ENCODE measurements at places on chromosomes 7 and 10.
A peak's percentile ranks its signal among the peaks of the same experiment; 100 is the strongest.

DNA sequence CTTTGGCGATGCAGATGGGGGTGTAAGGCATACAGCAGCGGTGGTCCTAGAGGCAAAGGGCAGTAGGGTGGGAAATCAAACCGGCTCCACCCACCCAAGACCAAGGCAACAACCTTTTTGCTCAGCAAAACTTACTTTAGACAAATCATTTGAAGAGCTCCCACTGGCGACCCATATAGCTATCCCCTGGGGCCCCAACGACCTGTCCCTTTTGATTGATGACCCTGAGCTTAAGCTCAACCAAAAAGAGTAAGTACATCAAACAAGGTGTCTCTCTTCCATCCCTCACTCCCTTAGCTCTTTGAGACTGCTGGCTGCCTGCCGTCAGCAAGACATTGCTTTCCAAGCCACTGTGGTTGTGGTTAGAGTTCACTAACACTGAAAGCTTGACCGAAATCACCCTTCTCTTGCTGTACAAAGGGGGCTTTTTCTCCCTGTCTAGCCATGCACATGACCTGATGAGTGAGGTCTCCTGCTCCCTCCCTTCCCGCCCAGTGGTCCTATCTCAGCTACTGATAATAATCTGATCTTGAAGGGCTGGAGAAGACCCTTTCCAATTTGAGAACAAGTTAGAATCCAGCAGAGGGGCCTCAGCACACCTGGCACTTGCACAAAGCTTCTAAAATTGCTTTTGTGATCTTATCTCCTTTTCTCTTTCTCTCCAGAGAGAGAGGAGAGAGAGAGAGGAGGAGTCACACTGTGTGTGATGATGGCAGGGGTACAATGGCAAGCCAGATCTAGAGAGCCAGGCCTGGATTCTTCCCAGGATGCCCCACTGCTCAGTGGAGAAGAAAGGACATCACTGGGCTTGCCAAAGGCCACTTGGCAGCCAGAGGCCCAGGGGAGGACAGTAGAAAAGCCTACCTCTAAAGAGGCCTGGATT lies 42.2 kb downstream of the XPNPEP1 start:
- no peak for DNase-seq

- DNase-seq, result no peak
These were observed 670.1 kb downstream of the REEP3 start for GRCh38 chr10:64191286-64191685.

GRCh38 chr10:93701866-93702209 lies 554 bp downstream of the FRA10AC1 start:
- DNase-seq, result no peak

DNA sequence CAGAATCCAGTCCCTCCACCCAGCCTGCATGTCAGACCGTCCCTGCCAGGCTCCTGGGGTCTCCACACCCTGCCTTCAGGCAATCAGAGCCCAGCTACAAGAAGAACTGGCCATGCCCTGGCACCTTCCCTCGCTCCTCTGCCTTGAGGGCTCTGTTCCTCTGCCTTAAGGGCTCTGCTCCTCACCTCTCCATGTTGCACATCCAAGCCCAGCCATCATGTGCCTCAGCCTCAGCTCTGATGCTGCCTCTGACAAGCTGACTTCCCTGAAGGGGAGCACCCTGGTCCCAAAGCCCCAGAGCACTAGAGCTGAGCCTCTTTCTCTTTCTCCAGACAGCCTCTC lies 50.3 kb upstream of the ANTXRL start:
- no peak for DNase-seq

DNA sequence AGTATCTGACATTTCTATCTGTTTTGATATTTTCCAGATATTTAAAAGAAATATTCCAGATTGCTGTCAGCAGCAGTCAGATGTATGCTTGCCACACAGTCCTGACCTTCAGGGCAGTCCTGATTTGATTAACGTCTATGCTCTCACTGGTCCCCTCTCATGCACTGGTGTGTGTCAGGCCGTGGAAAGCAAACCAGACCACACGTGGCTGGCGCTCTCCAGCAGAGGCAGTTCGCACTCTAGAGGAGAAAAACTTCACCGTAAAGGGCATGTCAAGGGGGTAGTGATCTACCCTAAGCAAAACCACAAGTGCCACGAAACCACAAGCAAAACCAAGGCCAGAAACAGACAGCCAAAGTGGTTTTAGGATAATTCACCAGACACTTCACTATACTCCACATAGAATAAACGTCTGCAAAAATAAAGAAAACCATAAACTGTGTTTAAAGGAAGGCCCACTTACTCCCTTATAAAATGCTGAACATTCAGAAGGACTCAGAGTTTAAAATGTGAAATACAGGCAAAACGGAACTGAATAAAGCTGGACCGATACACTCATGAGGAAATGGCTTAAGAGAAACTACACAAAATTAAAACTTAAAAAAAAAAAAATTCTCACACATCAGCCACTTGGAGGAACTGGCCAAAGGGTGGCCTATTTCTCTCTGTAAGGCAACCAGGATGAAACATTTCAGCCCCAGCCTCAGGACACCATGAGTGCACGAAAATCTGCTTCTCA lies 26.4 kb downstream of the PARP12 start:
- DNase-seq, result peak; percentile 26

GRCh38 chr10:131044379-131045111 lies 267.0 kb downstream of the TCERG1L start:
- no peak for DNase-seq

DNA sequence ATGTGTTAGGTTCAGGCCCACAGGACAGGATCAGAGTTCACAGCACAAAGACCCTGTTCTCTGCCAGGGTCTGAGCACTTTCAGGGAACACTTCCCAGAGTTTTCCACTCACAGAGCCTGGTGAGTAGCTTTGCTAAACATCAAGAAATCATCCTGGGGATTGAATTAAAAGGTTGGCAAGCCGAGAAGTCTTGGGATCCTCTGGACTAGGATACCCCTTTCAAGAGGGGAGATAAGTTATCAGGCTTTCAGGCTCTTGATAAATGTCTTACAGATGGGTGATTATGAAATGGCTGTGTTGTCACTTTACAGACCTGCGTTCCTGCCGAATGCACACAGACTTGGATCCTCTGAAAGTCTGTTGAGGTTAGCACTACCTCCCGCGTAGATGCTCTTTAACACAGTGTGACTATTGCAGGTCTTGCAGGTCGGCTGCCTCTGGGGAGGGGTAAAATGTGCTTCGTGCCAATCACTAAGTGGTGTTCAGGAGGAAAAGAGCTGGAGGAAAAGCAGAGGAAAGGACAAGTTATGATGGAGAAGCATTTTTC lies 473.5 kb upstream of the AKR1E2 start:
- no peak for DNase-seq

- DNase-seq, result no peak
These were observed 69.2 kb upstream of the PALS2 start for GRCh38 chr7:24504040-24504439.

- DNase-seq, result no peak
These were observed 312.0 kb downstream of the DPP6 start for GRCh38 chr7:154364170-154364569.

DNA sequence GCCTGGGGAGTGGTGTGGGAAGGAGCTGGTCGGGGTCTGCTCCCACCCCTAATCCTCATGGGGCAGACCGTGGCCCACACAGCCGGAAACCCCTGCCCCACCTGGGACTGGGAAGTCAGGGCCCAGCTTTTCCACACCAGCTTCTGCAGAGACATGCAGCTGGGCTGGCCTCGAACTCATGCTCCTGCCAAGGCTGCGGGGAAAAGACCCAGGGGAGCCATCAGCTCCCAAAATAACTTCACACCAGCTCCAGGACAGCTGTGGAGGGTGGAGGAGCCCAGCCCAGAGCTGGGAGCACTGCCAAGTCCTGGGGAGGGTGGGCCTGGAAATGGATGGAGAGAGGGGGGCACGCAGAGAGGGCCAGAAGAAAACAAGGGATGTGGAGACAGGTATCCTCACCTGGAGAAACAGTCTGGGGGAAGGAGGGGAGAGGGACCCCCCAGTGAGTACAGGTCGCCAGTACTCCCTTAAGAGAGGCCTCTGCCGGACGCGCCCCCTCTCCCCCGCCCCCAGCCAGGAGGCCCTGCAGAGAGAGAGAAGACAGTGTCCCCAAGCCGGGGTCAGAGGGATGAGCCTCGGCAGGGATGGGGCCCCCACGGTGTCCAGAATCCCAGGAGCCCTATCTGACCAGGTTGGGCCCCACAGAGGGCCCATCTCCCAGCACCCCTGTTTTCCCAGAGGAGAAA lies 11.5 kb upstream of the GRIFIN start:
- DNase-seq, result no peak

GRCh38 chr7:140641524-140642195 lies 1.0 kb upstream of the DENND2A start:
- DNase-seq, result no peak

- DNase-seq, result no peak
These were observed 2.4 kb downstream of the CYP2E1 start for GRCh38 chr10:133529576-133529946.

DNA sequence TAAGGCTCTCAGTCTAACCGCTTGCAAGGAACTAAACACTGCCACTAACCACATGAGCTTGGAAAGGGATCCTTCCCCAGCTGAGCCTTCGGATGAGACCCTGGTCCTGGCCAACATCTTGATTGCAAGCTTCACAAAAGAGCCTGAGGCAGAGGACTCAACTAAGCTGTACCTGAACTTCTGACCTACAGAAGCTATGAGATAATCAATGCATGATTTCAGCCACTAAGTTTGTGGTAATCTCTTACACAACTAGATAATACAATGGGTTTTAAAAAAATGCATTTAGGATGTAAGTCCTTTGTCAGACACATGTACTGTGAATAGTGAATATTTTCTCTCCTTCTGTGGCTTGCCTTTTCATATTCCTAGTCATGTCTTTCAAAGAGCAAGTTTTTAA lies 125.6 kb upstream of the RHEB start:
- DNase-seq, result no peak

- DNase-seq, result no peak
These were observed 477.3 kb upstream of the CELF2 start for GRCh38 chr10:10540398-10540797.

DNA sequence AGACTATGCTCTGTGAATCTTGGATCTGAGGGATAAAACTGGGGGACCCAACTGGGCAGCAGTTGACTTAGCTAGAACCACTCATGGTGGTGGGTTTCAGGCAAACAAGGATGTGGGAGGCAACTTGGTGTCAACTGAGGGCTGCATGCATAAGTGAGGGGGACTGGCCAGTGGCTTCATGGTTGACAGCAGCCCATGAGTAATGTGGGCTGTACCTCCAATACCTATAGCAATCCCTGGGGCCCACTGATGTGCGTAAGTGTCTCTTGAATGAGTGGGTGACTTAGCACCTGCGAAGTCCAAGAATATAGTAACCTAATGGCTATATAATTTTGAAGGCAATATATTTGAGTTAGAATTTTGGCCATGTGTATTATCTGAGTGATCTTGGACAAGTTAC lies 13.7 kb upstream of the MAP3K8 start:
- no peak for DNase-seq

DNA sequence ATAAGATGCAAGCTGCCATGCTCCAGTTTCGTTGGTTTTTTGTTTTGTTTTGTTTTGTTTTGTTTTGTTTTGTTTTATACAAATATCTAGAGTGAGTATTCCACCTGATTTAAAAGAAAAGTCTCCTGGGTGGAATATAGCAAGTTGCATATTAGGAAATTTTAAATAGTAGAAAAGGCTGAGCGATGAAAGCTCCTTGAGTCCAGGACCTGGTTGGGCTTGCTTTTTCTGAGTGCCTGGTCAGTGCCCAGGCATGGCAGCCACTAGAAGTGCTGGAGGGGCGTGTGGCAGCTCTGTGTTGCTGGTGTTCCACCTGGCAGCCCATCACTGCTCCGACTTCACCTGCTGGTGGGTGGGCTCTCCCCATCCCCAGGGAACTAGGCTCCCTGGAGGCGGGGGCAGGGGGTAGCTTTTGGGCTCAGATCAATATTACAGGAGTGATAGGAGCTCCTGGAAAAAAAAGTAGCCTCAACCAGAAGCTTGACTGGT lies 8.0 kb downstream of the COL17A1 start:
- DNase-seq, result no peak

DNA sequence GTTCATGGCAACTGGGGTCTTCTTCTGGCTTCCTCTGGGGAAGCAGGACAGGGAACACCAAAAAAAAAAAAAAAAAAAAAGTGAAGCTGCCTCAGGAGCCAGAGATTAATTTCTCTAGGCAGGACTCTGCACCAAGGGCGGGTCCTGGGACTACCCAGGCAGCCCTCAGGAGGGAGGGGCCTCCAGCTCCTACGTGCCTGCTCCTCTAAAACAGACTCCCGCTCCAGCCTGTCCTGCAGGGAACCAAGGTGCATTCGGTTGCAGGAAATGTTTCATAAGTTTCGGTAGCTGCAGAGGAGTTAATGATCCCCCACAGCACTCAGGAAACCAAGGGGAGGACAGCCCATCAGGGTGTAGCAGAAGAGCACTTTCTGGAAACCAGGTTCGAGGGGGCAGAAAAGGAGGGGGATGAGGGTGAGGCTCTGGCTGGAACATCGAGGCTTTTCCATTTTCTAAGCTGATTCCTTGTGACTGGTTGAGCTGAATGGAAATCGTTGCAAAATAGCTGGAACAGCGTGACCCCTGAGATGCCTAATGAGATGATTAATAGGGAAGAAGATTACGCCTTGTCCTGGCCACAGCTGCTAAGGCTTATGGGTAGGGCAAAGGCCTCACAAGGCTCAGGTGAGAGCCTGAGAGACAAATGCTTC lies 84.2 kb downstream of the STRA8 start:
- no peak for DNase-seq

DNA sequence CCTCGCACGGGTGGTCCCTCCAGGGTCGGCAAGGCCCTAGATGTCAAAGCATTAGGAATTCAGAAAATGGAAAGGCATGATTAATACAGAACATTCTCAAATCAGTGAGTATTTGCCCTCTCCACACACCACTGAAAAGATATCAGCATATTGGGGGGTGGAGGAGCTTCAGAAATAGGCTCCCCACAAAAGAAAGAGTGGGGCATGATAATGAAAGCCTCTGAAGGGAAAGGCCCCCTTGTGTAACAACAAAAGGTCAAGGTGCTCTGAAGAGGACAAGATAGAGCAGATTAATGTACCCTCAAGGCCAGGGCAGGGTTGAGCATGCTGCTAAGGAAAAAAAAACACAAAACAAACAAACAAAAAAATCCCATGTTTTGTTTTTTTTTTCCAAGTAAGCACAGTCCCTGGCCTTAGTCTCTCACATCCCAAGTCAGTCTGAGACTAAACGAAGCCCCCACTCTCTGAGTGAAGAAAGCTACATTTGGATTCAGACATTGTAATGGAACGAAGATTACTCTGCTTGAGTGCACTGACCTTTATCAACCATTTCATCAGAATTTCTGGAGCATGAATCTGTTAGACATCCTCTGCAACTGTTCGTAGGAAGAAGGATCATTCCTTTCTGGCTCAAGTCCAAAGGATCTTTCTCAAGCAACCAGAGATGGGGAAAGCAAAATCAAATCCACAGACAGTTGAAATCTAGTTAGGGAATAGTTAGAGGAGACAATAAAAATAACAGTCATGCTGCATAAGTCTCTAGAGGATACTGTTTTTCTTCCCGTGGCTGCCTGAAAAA lies 27.4 kb upstream of the DGKI start:
- no peak for DNase-seq

- no peak for DNase-seq
These were observed 230.2 kb upstream of the HPS1 start for GRCh38 chr10:98676895-98677294.

- DNase-seq, result no peak
These were observed 41.7 kb downstream of the VCL start for GRCh38 chr10:74039561-74040145.
